ENCODE measurements at places on chromosomes 4 and X. TPM values are rescaled to one million over a fixed set of nuclear protein-coding genes. Genes with fewer than 3 reads are reported as not detected.

DNA sequence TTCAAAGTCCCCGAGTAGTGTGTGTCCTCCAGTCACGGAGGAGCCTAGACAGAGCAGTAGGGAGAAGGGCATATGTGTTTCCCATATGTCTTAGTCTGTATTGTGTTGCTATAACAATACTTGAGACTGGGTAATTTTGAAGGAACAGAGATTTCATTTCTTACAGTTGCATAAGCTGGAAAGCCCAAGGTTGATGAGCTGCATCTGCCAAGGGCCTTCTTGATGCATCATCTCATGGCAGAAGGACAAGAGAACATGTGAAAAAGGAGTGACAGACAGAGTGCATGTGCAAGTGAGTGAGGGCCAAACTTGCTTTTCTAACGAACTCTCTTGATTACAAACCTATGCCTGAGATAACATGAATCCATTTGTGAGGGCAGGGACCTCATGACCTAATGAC is 243.4 kb downstream of the ARHGAP10 start:
- H3K4me3 ChIP-seq, result no peak overlapping the region
- H3K36me3 ChIP-seq, result no peaks in the 10 kb centered on the region
- no peaks in the 10 kb centered on the region for H3K4me1 ChIP-seq
- DNase-seq, result no peak
- H3K27me3 ChIP-seq, result no peaks in the 10 kb centered on the region

DNA sequence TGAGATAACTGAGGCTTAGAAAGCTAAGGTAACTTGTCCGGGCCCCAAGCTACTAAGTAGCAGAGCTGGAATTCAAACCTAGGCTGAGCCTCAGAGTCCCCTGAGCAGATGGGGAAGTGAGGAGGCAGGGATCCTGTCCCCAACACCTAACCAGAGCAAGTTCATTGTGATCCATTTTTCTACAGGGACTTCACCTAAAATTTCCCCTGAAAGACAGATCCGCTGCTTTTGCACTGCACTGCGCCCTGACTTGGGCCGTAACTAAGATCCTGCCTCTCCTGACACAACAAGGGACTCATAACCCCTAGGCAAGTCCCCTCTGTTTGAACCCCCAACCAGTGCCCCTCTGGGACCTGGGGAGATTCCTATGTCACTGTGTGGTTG is 25.6 kb upstream of the MTM1 start:
- no peaks in the 10 kb centered on the region for H3K36me3 ChIP-seq
- no peak for DNase-seq
- H3K27ac ChIP-seq, result no peak overlapping the region
- no peaks in the 10 kb centered on the region for H3K4me1 ChIP-seq
- no peak overlapping the region for H3K4me3 ChIP-seq
- H3K27me3 ChIP-seq, result no peaks in the 10 kb centered on the region

DNA sequence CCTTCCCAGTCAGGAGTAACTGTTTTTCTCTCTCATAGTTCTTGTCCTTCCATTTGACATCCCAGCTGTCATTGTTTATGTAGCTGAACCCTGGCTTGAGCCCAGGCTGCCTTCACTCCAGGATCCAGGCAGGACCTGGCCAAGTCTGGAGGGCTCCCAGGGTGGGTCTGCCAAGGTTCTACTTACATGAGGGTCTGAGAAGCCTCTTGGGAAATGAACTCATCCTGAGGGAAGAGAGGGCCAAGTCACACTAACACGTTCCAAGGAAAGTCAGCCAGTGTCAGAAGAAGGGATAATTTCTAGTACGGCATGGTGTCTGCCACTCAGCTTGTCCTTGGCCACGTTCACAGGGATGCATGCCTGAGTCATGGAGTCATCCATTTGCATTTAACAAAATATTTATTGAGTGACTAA is 54.8 kb upstream of the SRD5A3 start:
- H3K4me3 ChIP-seq, result no peak overlapping the region
- DNase-seq, result no peak
- H3K36me3 ChIP-seq, result no peaks in the 10 kb centered on the region

The SHISA3 gene
- total RNA-seq, result 33.5 TPM

The VCX3B gene
- 0.26 TPM for total RNA-seq
